ENCODE measurements at places on chromosomes 2 and 18.

DNA sequence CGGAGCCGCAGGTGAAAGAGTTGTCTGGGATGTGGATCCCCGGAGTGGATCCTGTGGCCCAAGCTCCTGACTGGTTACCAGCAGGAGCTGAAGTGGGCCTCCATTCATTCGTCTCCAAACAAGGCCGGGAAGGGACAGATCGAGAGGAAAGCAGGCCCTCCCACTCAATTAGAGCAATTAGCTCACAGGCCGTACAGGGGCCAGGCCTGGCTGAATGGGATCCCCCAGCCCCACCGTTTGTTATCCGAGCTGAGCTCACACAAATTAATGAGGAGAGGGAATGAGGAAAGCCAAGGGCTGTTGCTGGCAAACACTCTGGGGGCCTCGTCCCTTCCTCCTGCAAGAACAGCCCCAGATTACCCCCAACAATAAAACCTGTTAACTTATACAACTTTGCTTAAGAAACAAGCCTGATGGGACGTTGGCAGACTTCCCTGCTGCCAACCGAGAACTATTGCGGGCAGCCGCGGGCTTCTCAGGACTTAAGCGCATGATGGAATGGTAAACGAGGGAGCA lies 338.0 kb downstream of the BCL11A start:
- no peak for DNase-seq

DNA sequence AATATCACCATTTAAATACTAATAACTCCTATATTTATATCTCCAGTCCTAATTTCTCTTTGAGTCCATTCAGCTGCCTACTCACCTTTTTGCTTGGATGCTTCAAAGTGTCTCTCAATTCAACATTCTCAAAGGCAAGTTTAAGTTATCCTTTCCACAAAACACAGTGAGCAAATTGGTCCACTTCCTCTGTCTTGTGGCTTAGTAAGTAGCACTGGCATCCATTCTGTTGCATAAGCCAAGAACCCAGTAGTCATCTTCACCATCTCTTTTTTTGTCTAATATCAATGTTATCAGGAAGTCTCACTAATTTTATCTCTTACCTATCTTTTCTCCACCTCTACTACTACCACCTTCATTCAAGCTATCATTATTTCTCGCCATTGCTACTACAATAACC lies 27.4 kb upstream of the IL1RL1 start:
- no peak for DNase-seq

GRCh38 chr2:101500180-101500579 lies 25.3 kb upstream of the RFX8 start:
- no peak for DNase-seq

GRCh38 chr2:117411983-117412382 lies 402.5 kb upstream of the DDX18 start:
- no peak for DNase-seq

GRCh38 chr18:72867746-72868584 lies at the start of gene NETO1:
Gene NETO1 (minus strand): TSS chr18:72867987. CDS start chr18:72867291, 696 bp downstream.
- no peak for DNase-seq

GRCh38 chr18:41955688-41956087 lies 654 bp downstream of the PIK3C3 start:
- no peak for DNase-seq

GRCh38 chr2:147577323-147577997 lies 267.4 kb upstream of the ACVR2A start:
- no peak for DNase-seq

GRCh38 chr2:159117658-159118057 lies 149.2 kb downstream of the TANC1 start:
- DNase-seq, result no peak

DNA sequence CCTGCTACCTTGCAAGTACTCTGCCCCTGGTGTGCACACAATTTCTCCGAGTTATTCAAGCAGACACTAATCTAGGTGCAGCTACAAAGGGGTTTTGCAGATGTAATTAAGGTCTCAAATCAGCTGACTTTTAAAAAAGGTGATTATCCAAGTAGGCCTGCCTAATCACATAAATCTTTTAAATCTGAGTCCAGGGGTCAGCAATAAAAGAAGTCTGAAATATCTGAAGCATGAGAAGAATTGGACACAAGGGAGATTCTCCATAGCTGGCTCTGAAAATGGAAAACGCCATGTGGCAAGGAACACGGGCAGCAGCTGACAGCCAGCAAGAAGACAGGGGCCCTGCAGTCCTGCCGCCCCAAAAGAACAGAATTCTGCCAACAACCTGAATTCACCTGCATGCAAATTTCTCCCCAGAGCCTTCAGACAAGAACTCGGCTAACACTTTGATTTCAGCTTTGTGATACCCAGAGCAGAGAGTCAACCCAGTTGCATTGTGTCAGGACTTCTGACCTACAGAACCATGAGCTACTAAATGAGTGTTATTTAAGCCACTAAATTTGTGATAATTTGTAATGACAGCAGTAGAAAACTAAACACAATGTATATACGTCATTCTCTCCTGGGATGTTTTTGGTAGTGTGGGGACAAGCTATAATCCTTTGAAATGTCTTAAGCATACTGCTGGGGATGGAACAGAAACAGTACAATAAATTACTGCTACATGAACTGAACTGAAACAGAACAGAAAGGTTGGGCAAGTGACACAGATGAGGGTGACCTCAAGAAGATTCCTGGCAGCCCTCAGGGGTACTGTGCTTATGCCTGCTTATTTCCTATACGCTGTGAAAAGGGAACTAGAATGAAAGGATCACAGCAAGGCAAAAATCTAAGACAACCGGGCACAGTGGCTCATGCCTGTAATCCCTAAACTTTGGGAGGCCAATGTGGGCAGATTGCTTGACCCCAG lies 3.2 kb downstream of the INO80C start:
- DNase-seq, result no peak

DNA sequence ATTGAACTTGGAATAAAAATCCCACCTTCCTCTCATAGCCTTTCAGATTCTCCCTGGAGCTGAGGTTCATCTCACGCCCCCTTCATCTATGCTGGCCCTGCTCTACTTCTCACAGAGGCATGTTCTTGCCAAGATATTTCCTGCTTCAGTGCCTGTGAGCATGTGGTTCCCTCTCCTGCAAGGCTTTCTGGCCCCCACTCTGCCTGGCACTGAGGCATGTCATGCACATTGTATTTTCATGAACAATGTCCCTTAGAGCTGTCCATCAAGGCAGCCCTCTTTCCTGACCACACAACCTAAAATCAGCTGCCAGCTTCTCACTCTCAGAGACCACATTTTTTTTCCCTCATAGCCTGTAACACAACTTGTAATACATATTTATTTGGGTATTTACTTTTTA lies 18.0 kb upstream of the HK2 start:
- DNase-seq, result no peak

GRCh38 chr2:10931710-10932255 lies 20.0 kb downstream of the KCNF1 start:
- no peak for DNase-seq

DNA sequence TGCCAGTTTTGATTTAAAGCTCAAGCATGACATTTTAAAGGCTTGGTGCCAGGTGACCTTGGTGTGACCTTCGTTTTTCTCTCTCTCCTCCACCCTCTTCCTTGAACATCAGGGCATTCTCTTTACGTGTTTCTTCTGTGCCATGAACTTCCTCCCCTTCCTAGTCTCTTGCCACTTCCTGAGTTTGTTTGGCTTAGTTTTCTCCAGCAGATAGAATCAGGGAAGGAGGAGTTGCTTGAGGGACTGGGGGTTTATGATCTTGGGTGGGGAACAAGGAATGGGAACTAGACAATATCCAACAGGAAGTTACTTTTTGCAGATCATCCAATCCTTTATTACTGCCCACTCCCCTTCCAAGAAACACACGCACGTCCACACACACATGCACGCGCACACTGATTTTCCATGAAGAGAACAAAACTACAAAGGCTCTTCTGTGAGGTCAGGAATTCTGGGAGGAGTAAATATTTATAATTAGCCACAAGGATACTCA lies 210.6 kb upstream of the EPAS1 start:
- DNase-seq, result no peak

DNA sequence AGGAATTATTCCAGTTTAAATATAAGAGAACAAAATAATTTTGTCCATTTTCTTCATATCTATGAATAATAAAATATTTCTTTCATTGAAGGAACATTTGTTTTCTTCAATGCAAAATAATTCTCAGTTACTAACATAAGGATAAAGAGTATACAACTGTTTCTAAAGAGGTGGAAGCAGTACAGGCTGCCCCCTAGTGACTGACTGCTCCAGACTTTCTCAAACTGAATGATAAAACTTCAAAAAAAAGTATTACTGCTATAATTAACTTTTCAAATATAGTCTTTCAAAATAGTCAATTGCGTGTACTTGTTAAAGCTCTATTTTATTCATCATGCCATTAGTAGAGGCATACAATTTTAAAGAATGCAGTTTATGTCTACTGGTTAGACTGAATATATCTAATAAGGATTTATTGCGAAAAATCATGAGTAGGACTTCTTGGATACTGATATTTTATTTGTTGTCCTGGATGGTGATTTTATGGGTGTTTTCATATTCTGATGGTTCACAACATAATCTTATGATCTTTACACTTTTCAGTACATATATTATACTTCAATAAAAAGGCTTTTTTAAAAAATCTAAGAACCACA lies 100.1 kb downstream of the WDPCP start:
- DNase-seq, result no peak

GRCh38 chr2:38045811-38046210 lies 30.1 kb downstream of the CYP1B1 start:
- DNase-seq, result no peak

- DNase-seq, result no peak
Observed at GRCh38 chr2:218290316-218291261, 1.7 kb downstream of the TMBIM1 start.
